NCI-H748 treated with DMSO at 0.1 percent for 48 hours (cell line): ENCODE measurements at places on chromosomes 1 and 21.

- DNase-seq = no peak
Observed at GRCh38 chr21:15354516-15354915, 289.7 kb upstream of the NRIP1 start.

DNA sequence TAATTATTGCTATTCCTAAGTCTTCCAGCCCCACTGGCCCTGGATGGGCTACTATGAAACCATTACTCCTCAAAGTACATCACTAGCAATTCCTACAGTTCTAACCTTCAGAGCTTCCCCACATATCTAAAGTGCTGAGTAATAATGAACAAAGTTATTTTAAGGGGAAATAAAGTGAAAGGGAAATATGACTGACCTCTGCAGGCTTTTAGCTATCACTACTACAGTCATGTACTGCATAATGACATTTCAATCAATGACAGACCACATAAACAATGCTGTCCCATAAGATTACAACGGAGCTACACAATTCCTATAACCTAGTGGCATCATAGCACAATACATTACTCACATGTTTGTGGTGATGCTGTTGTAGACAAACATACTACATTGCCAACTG is 32.5 kb upstream of the ASPM start:
- DNase-seq = no peak

GRCh38 chr1:28256197-28256827 is 3.0 kb upstream of the SESN2 start:
- no peak for DNase-seq

DNA sequence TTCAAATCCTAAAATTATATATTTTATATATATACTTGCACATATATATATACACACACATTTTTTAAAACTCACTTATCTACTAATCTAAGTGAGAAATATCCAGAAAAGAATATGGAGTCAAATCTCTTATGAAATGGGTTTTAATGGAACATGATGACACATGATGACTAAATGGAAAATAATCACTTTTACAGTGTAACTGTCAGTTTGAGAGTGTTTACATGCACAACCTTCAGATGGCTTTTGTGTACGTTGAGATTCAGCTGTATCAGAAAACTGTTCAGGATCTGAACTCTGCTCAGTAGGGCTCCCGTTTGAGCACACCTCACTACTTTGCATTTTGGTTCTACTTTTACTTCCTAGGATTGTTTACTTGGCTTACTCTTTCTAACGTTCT is 189.8 kb downstream of the DNAH14 start:
- DNase-seq = no peak

DNA sequence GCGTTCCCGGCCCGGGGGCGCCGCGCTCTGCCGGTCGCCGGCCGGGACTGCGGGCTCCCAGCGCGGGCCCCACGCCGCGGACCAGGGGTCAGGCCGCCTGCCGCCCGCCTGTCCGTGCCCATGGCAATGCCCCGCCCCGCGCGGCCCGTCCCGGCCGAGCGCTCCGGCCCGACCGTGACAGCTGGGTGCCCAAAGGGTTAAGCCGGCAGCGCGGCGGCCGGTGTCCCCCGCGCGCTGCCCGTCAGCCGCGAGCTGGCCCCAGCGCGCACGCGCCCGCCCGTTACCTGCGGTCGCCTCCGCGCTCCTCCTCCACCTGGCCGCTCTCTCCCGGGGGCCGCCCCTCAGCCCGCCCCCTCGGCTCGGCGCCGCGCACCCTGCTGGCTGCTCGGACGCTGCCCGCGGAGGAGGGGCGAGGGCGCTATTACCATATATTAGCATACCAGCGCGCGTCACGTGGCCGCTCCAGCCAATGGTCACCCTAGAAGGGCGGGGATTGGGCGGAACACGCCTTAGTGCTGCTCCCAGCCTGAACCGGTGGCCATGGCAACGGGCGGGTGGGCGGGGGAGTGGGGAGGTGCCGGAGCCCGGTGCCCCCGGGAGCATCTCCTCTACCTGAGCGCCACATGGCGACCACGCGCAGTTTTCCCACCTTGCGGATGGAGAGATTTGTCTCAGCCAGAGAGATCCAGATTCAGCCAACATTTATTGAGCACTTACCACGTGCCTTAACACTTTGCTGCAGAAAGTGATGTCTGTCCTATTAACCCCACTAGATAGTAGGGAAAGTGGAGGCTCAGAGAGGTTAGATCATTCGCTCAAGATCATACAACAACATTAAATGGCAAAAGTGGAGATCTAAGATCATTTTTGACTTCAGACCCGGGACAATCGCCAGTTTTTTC is at the start of gene PHC2:
Gene PHC2 (minus strand): TSS at position 404 of the 902 bp plus-strand sequence. CDS start 55,556 bp downstream, outside the sequence.
- peak; percentile 86 for DNase-seq

DNA sequence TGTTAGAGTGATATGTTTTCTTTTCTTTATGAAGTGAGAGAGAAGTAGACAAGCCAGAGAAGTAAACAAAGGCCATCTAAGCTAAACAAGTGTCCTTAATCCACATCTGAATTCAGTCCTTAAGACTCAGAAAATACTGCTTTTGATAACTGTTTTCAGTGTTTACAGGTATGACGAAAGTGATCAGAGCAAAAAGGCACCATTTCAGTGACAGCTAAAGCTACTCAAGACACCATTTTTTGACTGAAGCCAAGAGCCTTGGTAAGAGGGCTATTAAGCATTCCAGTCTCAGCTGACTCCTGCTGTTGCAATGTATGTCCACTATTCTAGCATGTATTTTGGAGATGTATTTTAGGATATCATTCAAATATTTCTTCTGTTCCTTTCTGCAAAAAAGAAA is 4.1 kb downstream of the KMO start:
- no peak for DNase-seq

- DNase-seq = no peak
Observed at GRCh38 chr1:16372535-16373285, 5.7 kb downstream of the SZRD1 start.

DNA sequence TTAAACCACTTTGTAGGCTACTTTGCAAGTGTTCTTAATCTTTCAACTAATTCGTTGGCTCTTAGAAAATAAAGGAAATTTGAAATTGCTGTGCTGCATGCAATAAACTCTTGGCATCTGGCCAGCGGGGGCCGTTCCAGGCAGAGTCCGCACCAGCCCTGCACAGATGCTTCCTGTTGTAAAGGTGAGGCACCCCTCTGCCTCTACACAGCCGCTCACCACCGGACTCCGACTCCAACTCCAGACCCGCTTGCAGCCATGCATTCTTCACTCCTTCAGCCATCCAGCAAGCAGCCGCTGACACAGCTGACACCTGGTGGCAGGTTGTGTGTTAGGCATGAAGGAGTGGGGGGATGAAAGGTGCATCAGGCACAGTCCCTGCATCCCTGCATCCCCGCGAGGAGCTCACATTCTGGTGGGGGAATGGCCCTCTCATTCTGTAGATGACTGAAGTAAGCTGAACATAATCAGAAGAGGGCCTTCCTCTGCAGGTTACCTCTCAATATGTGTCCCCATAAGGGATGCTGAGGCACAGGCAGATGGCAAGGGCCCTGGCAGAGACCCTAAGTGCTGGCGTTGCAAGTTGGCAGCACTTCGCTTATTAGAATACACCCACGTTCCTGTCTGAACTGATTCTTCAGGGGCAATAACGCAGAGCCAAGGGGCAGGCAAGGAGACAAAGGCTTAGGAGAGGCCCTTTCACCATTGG is 56.8 kb downstream of the GLIS1 start:
- DNase-seq = peak; percentile 37

DNA sequence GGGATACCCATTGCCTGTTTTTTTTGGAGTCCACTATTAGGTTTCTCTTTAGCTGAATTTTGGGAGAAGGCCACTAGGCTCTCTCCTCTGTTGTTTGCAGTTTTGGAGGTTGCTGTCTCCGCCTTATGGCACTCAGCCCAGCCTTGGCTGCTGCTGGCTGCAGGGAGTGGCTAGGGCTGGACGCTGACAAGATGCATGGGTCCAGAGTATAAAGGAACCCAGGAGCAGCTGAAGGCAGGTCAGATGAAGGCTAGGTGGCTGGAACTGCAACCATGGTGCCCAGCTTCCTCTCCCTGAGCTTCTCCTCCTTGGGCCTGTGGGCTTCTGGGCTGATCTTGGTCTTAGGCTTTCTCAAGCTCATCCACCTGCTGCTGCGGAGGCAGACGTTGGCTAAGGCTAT is at the start of gene CYP4B1:
Gene CYP4B1 (plus strand): TSS at position 237 of the 400 bp plus-strand sequence. CDS start 36 bp downstream, at position 273.
- DNase-seq = no peak

DNA sequence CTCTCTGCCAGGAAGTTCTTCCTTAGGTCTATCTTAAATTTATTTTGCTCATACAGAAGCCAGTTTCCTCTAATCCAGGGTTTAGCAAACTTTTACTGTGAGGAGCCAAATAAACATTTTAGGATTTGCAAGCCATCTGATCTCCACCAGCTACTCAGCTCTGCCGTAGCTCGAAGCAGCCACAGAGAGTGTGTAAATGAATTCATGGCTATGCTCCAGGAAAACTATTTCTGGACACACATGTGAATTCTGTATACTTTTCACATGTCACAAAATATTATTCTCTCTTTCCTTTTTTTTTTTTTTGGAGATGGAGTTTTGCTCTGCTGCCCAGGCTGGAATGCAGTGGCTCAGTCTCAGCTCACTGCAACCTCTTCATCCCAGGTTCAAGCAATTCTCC is 13.4 kb upstream of the AGTRAP start:
- no peak for DNase-seq

- peak; percentile 25 for DNase-seq
Observed at GRCh38 chr1:52970149-52970548, 43.1 kb downstream of the SCP2 start.

GRCh38 chr1:248009681-248010080 is 3.8 kb upstream of the OR2L5 start:
- DNase-seq = no peak

DNA sequence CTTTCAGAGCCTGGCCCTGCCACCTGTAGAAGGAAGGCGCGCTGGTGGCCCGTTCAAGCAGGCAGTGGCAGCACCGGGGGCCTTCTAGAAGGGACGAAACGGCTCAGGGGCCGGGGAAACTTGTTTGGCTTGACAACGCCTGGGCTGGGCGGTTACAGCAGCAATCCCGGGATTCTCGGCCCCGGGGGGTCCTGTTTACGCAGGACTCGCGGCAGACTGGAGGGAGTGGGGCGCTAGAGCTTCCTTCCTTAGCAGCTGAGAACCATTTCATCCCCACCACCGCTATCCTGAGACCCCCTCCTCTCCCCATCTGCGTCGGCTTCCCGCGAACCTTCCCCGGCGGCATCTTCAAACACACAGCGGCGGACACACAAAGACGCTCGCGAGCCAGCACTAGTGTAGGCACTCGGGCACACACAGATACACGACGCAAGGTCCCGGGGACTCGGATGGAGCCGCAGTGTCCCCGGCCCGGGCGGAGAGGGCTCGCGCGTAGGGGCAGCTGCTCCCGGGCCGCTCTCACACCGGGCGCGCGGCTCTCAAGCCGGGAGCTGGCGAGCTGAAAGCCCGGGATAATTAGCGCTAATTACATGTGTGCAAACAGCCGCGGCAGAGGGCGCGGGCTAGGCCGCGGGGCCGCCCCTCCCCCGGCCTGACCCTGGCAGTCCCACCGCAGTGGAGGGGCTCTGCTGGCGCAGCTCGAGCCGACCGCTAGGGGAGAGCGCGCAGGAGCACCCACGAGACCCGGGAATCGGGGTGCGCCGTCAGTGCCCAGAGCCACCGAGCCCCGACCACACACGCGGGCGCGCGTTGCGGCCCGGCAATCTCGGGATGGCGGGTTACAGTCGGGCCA is 271.4 kb downstream of the FOXD2 start:
- peak; percentile 70 for DNase-seq

GRCh38 chr1:179794669-179795068 is 51.6 kb downstream of the FAM163A start:
- no peak for DNase-seq

DNA sequence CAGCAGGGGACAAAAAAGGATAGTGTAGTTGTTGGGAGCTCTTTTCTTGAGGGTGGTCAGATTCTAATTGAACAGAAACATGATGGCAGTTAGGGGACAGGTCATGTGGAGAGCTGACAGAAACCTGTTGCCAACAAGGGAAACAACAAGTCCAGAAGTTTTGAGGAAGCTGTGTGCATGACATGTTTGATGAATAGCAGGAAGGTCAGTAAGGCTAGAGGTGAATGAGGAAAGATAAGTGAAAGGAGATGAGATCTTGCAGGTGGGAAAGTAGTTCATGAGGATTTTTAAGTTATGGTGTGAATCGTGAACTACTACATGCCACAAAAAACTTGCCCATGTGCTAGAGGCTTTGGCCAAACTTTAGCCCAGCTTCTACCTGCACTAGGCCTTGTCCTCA is 1817.4 kb downstream of the MRPL39 start:
- DNase-seq = no peak

DNA sequence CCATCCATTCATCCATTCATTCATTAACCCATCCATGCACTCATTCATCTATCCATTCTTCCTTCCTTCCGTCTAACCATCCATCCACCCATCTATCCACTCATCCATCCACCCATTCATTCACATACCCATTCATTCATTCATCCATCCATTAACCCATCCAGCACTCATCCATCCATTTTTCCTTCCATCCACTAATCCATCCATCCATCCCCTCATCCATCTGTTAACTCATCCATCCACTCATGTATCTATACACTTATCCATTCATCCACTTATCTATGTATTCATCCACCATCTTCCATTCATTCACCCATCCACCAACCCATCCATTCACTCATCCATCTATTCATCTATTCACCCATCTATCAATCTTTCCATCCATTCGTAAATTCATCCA is 107.8 kb downstream of the PRDM16 start:
- no peak for DNase-seq
